ENCODE measurements at places on chromosomes 6 and 20.

- no peak for DNase-seq
Measured at GRCh38 chr20:64044484-64045247, 4.8 kb downstream of the SOX18 start.

DNA sequence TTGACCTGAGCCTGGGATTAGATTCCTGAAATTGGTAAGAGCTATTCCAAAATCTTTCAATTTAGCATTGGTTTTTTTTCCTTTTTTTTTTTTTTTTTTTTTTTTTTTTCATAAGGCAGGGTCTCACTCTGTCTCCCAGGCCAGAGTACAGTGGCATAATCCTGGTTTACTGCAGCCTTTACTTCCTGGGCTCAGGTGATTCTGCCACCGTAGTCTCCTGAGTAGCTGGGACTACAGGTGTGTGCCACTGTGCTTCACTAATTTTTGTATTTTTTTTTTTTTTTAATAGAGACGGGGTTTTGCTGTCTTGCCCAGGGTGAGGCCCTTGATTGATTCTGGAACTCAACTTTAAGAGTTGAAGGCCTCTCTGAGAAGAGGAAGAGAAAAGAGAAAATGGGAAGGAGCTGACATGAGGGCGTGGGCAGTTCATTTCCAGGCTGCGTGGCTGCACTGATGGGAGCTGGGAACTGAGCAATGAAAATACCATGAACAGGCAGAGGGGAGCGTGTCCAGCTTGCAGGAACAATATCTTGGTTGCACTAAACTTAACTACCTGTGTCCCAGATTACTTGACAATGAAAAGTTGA is 24.6 kb downstream of the KDM1B start:
- DNase-seq: no peak

DNA sequence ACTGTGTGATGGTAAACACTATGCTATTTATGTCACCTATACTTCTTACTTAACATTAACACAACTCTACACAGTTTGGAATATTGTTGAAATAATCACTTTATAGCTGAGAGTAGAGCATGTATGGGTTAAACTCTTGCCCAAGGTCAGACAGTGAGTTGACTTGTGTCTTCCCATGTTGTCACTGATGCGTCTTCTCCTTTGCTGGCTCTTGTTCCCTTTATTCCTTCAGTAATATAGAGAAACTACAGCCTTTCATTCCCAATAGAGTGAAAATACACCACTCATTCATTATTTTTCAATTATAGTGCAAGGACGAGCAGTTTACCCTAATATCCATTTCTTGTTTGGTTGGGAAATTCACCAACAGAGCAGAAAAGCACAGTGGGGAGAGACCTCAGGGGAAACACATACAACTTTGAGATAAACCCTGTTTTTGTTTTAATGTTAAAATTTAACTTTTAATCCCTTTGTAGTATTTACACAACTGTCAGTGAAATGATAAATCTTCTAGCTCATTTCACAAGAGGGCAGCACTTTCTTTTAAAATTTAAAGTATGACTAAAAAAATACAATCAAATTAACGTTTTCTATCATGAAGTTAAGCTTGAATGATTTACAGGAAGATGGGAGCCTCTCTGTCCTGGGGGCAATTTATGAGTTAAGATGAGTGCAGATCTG is 363.0 kb downstream of the UTRN start:
- no peak for DNase-seq

- no peak for DNase-seq
Measured at GRCh38 chr6:148547110-148547509, 199.7 kb upstream of the UST start.

DNA sequence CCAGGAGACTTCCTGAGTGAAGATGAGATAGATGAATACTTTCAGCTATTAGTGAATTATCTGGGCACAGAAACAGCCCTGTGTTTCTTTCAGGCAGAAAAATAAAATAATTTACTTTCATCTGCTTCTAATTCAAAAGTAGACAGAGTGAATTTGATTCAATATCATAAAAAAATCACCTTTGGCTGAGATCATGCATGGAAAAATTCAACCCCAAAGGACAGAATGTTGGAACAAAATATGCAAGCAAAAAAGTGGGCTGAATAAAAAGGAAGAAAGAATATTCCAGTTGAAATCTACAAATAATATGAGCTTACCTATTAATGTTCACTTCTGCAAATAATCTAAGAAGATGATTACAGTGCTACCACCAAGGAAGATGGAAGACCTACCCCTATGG is 546.9 kb downstream of the TFAP2B start:
- no peak for DNase-seq

DNA sequence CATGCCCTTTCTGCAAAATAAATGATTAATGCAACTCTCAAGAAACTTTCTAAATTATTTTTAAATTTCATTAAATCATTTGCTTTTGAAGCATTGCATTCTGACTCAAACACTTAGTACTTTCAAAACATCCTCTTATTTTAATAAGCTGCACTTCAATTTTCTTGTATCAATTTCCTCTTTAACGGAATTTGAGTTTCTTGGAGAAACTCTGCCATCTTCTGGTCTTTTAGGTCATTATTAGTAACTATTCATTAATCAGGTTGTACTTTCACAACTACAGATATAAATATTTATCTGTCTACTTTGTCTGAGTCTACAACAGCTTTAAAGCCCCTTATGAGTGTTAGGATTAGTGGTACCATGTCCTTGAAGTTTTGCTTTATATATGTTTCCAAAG is 30.2 kb downstream of the TMX4 start:
- DNase-seq: no peak

- no peak for DNase-seq
Measured at GRCh38 chr6:38632490-38632889, 7.2 kb downstream of the BTBD9 start.

GRCh38 chr6:11085758-11086435 is 7.7 kb upstream of the SMIM13 start:
- no peak for DNase-seq

- no peak for DNase-seq
Measured at GRCh38 chr6:146905181-146905704, 299.0 kb upstream of the STXBP5 start.

DNA sequence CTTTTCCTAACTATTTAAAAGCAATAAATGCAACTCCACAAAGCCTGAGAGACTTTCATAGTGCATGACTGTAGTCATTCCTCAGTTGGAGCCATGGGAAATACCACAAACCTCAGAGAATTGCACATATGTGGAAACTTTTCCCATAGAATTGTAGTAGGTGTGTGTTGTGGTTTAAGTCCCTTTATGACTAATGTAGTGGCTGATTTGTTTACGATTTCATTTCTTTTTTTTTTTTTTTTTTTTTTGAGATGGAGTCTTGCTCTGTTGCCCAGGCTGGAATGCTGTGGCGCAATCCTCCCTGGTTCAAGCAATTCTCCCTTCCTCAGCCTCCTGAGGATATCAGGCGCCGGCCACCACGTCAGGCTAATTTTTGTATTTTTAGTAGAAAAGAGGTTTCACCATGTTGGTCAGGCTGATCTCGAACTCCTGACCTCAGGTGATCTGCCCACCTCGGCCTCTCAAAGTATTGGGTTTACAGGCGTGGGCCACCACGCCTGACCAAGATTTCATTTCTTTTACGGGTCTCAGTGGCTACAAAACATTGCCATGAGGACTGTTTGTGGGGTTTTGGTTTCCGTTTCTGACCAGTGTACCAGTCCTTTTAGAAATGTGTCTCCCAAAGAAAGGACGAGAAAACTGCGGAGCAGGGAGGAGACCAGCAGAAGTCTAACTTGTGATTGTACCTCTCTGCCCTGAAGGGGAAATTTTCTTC is 212.1 kb upstream of the MARCKS start:
- peak; percentile 84 for DNase-seq

DNA sequence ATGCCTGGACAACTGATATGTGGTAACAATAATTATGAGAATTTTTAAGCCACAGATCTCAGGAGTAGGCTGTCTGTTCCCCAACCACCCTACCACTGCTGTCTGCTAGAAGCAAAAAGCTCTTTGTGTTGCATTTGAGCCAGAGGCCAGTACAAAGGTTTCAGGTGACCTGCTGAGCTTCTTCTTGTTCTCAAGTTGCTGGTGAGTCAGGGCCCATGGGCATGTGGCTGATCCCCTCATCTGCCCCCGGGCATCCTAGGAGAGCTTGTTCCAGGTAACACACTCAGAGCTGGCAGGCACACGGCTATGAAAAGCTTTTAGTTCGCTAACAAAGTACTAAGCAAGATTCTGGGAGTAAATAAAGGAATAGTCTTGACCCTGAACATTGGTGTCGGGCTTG is 285.3 kb downstream of the CDC5L start:
- DNase-seq: no peak

DNA sequence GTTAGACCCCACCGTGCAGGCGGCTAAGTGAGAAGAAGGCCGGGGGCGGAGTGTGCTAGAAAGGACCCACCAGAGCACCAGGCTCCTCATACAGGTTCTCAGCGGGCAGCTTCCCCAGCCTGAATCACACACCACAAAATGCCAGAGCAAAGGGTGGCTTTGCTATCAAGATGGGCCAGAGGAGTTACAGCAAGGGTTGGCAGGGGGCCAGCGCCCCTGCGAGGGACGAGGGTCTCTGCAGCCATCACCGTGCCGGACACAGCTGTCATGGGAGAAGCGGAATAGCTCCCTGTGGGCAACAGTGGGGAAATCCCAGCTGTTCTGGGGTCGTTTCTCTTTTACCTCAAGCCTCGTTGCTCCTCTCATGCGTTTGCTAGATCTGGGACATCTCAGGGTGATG is 206.3 kb downstream of the SMOC2 start:
- DNase-seq: no peak

DNA sequence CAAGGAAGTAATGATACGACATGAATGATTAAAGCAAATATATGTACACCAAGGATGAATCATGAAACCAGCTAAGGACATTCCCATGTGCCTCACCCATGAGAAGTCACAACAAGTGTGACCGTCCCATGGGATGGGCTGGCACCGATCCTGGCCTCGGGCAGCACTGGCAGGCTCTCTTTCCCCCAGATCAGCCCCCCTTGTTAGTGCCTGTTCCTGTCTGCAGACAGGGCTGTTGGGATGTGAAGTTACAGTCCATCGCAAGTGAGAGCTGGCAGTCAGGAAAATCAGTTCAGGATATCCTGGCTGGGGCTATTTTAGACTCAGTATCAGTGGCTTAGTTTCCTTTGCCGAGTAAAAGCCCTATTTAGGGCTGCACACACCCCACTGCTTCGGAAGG is 129.2 kb upstream of the SNX9 start:
- no peak for DNase-seq

GRCh38 chr6:167233490-167233889 is 57.6 kb upstream of the UNC93A start:
- DNase-seq: no peak

DNA sequence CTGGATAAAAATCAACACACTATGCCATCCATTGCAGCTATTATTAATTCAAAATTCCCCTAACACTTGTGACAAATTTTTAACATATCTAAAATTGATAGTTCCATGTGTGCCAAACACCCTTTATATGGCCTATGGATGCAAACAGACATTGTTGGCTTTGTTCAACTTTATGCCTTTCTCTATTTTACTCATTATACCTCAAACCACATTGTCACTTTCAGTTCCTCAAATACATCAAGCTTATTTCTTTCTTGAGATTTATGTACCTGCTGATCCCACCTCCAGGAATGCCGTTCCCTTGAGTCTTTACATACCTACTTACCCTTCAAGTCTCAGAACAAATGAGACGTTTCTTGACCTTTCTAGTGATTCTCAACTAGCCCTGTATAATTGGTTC is 193.5 kb upstream of the PLN start:
- no peak for DNase-seq

DNA sequence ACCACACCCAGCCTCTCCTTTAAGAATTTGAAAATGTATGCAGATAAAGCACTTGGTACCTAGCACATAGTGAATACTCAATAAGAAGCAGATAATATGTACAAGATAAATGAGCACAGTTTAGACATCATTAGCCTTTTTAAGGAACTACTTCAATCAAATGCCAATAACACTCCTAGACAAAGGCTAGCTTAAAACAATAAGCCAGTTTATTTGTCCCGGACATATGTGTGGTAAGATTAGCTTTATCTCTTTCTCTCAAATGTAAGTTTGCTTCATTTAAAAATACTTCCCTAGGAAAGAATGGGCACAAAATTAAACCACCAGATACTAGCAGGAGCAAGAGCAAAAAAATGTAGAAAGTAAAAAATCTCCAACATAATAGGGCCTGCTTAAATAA is 73.8 kb downstream of the MAP3K5 start:
- no peak for DNase-seq

- no peak for DNase-seq
Measured at GRCh38 chr20:57400821-57401564, 9.8 kb downstream of the RBM38 start.

GRCh38 chr6:17059850-17060249 is 42.0 kb upstream of the STMND1 start:
- no peak for DNase-seq

DNA sequence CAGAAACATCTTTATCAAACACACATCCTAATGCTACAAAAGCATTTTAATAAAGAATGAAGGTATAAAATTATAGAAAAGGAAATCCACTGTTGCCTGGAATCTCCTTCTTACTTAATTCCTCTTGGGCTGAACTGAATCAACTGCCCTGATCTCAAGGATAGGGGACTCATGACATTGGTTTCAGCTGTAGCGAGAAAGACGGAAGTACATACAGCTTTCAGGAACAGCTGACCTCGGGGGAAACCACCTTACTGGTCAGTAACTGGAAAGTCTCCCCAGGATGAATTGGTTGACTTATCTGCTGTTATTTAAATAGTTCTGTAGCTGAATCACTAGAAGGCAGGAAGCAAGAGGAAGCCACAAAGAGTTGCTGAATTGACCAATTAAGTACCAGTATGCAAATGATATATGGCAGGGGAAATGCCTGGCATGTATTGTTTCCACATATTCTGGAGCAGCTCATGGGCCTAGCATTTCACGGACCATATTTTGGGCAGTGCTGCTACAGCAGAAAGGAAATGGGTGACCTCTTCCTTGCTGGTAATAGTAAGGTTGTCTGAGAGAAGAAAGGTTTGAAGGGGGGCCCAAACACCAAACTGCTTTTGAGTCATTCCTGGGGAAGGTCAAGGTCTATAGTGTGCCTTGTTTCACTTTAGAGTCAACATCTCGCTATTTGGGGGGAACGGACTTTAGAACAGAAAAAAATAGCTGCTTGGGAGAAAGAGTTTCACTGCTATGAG is 43.7 kb upstream of the MAP7 start:
- peak; percentile 100 for DNase-seq

GRCh38 chr6:129686941-129687627 is 22.9 kb downstream of the ARHGAP18 start:
- no peak for DNase-seq

GRCh38 chr6:44627091-44627882 is 239.8 kb downstream of the CDC5L start:
- DNase-seq: no peak

DNA sequence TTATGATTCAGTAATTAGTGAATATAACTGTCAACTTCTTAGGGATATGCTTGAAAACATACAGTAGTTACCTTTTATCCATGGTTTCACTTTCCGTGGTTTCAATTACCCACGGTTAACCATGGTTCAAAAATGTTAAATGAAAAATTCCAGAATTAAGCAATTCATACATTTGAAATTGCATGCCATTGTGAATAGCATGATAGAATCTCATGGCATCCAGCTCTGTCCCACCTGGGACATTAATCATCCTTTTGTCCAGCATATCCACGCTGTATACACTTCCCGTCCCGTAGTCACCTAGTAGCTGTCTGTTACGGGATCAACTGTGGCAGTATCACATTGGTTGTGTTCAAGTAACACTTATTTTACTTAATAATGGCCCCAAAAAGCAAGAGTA is 781.7 kb upstream of the CITED2 start:
- DNase-seq: no peak

GRCh38 chr6:53103993-53104675 is 38.9 kb downstream of the FBXO9 start:
- no peak for DNase-seq

Measured in epithelial cell of proximal tubule (primary cell).